ENCODE measurements at places on chromosomes 4 and X.
A peak's percentile ranks its signal among the peaks of the same experiment; 100 is the strongest.

GRCh38 chr4:11338956-11339782 is 89.5 kb downstream of the HS3ST1 start:
- DNase-seq: peak; percentile 20

DNA sequence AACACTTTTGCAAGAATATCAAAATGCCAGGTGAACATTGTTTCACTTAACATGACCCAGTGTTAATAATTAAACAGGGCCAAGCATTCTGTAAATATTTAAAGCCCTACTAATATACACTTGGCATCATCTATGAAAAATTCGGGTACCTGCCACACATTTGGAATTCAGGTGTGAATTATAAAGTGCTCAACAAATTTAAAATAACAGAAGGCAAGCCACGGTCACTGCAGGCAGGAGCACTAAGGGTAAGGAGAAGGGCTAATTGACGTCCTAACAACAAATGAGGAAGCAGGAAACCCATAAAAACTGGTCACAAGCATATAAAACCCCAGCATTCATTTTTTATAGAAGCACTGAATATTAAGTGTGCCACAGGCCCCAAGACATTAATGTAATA is 43.8 kb upstream of the CPEB2 start:
- no peak for DNase-seq

GRCh38 chr4:11439836-11440235 is 11.1 kb upstream of the HS3ST1 start:
- no peak for DNase-seq

DNA sequence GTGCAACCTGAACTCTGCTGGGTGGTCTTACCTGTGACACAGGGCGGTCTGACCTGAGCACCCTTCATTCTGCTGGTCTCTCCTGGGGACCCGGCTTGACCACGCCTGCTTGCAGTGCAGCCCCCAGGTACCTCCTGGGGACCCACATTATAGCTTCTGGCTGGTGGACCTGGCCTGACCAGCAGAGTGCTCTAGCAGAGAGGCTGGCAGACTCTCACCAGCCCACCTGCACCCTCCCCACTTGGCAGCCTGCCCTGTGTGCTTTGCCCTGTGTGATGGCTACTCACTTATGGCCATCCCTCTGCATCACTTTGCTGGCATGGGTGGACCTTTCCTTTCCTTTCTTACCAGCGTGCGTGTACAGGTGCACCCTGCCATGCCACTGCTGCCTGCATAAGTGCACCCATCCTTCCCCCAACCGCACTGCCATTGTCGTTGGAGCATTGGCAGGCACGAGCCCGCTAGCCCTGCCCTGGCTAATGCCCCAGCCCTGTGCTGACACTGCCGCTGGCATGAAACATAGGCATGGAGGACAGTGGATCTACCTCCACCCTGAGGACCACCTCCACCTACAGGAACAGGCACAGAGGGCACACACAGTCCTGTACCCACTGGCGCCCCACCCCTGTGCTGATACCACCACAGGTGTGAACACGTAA is 21.5 kb upstream of the H2AZ1 start:
- no peak for DNase-seq

DNA sequence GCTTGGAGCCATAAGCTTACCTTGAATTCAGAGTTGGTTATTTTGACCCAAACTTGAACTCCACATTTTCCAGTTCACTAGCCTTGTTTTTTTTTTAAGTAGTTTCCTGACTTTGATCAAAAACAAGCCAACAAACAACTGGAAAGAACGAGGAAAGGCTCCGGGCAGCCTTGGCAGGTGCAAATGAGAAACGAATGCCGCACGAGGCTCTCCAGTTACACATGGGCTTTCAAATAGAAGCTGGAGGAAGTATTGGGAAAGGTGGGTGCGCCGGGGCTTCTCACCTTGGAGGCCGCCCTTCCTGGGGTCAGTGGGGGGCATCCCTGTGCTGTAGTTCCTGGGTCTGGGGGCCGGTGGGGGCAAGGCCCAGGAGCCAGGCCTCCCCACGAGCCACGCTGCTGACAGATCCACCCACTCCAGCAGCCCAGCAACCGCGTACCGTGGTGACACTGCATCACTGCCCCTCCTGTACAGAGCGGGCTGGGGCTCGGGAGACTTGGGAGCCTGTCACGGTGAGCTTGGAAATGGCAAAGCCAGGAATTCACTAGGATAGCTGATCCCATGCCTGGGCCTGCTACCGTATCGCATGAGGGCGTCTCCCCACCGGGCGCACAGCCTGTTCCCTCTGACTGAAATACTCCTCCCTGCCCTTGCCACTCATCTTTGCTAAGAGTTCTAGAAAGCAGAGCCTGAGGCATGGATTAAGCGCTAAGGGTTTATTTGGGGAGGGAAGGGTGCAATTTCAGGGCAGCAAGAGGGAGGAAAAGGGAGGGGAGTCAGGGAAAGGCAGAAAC is 50.9 kb upstream of the ADRA2C start:
- DNase-seq: no peak

DNA sequence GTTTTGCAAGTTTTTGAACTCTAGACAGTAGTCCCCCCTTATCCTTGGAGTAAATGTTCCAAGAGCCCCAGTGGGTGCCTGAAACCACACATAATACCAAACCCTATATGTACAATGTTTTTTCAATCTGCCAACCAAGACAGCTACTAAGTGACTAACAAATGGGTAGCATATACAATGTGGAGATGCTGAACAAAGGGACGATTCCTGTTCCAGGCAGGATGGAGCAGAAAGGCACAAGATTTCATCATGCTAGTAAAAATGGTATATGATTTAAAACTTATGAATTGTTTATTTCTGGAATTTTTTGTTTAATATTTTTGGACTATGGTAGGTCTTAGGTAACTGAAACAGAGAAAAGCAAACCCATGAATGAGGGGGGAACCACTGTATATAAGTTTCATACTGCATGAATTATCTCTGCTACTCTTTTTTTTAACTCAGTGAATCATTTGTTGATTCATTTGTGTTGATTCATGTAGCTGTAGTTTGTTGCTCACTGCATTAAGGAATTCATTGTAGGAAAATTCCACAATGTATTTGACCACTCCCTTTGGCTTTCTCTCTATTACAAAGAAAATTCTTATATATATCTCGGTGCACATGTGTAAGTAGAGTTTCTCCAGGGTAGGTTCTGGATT is 21.9 kb upstream of the ANXA3 start:
- DNase-seq: no peak

GRCh38 chrX:123108513-123109427 is 75.3 kb upstream of the GRIA3 start:
- no peak for DNase-seq

GRCh38 chrX:154824638-154825037 is 9.8 kb downstream of the SMIM9 start:
- DNase-seq: no peak

DNA sequence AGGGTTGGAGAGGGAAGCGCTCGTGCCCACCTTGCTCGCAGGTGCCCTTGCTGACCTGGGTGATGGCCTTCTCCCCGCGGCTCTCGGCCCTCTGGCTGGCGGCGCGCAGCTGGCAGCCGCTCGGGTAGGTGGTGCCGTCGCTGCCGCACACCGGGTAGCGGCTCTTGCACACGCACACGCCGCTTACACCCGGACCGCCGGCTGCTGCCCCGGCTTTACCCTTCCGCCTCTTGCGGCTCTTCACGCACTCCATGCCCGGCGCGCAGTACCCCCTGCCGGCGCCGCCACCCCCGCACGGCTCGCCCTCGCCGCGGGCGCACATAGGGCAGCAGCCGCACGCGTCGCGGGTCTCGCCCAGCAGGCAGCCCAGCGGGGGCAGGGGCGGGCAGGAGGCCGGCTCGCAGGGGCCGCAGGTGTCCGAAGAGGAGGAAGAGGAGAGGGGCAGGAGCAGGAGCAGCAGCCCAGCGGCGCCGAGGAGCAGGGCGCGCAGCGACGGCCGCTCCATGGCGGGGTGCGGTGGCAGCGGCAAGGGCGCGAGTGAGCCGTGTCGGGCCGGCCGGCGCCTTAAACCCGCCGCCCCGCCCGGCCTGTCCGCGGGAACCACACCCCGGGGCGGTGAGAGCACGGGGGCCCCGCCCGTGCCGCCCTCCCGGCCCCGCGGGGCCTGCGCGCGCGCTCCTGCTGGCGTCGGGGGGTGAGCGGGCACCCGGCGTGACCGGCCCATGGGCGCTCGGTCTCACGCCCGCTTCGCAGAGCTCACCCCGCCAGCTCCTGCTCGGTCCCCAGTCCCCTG is at the start of gene IGFBP7:
Gene IGFBP7, minus strand, starts transcription at position 539 of the 793 bp plus-strand sequence. Its CDS starts 34 bp downstream, at position 505.
- DNase-seq: no peak

DNA sequence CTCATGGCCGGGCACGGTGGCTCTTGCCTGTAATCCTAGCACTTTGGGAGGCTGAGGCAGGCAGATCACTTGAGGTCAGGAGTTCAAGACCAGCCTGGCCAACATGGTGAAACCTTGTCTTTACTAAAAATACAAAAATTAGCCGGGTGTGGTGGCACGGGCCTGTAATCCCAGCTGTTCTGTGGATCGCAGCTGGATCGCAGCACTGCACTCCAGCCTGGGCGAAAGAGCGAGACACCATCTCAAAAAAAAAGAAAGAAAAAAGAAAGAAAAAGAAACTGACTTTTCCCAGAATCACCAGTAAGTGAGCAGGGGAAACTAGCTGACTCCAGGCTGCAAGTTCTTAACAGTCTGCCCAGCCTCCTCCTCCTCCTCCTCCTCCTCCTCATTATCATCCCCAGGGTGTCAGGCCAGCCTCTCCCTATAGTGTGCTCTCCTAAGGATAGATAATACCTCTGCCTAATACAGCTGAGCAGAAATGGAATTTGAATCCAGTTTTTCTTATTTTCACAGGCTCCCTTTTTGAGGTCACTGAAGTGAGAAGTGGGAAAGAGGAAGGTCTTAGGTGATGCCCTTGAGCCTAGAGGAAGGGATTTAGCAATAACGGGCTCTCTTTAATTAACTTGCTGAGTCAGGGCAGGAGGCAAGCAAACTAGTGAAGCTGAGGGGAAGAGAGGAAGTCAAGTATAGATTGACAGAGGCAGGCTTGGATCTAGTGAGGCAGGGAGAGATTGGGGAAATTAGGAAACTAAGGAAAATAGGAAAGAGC is 11.8 kb upstream of the ELF2 start:
- DNase-seq: no peak

DNA sequence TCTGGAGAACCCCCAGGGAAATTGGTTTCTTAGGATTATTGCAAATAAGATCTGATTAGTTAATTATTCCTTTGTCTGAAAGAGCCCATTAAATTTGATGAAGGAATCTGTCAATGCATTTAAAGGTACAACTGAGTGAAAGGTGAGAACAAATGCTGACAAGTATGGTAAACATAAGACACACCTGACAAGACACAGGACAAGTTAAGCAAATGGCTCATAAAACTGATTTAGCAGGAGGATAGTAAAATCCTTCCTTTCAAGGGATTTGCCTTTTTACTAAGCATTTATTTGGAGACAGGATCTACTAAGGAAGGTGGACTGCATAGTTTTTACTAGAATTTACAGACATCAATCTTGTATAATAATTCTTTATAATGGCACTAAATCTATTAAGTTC is 553.9 kb downstream of the SPRY1 start:
- no peak for DNase-seq

DNA sequence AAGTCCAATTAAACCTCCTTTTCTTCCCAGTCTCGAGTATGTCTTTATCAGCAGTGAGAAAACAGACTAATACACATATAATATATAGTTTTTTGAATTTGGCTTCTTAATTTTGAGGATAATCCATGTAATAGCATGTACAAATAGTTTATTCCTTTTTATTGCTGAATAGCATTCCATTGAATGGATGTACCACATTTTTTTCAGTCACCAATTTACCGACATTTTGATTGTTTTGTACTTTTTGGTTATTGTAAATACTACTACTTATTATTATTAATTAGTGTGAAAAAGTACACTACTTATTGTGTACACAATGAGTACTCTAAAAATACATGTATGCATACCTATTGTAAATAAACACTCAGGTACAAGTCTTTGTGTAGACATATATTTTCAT is 42.3 kb upstream of the ANXA10 start:
- no peak for DNase-seq

DNA sequence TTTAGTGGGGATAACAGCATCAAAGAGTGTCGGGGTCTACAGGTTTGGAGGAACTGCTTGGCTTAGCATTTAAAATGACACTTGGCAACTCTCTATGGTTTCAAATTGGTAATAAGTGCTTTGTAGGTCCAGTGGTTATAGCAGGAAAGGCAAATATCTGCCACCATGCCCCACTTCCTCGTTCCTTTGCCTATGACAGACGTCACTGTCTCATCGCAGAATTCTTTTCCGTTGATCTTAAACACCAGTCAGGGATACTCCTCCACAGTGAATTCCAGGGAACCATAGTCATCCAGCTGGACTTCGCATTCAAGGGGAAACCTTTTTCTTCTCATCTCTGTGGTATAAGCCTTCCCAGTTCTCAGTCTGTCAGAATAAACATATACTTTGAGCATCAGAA is 319.1 kb downstream of the GPAT3 start:
- no peak for DNase-seq

DNA sequence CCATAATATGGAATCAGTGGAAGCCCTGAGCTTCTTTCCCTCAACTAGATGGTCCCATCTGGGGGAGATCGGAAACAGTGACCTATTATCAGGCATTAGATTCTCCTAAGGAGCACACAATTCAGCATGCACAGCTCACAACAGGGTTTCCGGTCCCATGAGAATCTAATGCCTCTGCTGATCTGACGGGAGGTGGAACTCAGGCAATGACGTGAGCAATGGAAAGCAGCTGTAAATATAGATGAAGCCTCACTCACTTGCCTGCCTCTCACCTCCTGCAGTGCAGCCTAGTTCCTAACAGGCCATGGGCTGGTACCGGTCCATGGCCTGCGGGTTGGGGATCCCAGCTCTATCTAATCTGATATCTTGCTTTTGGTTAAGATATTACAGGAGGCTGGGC is 88.9 kb downstream of the COX7B2 start:
- DNase-seq: no peak

- DNase-seq: no peak
These were observed 19.3 kb downstream of the NEK1 start for GRCh38 chr4:169593050-169593560.

GRCh38 chr4:139828966-139829664 is 163.5 kb downstream of the MGST2 start:
- DNase-seq: no peak

DNA sequence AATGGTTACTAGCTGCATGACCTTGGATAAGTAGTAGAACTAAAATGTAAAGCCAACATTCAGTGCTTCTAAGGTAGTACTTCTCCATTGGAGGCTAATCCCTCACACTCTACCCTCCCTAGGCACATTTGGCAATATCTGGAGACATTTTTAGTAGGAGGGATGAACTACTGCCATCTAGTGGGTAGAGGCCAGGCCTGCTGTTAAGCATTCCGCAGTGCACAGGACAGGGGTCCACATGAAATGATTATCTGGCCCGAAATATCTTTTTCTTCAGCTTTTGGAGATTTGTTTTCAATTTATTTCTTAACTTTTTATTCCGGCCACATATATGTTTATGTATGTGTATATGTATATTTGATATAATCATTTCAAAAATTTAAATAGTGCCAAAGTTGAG is 36.0 kb upstream of the SPANXC start:
- DNase-seq: peak; percentile 15

DNA sequence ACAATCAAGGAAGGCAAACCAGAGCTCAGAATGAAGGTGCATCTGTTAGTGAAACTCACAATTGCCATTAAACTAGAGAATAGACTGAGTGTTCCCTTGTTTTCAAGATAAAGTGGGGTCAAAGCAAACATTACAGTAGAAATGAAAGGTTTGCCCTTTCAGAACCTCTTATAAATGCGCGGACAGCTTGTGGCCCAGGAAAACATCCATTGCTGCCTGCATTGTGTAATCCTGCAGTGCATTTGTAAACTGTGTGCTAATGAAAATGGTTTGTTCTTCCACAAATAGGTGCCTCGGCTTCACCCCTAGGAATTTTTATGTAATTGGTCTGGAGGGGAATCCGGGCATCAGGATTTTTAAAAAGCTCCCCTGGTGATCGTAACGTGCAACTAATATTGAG is 62.8 kb downstream of the SNX25 start:
- no peak for DNase-seq

All from NCI-H1092 treated with DMSO at 0.1 percent for 48 hours (cell line).